Spinal cord (tissue), 10 donors: ENCODE measurements at places on chromosomes 5 and 9. TPM values are rescaled to one million over a fixed set of nuclear protein-coding genes. Genes with fewer than 3 reads are reported as not detected.

DNA sequence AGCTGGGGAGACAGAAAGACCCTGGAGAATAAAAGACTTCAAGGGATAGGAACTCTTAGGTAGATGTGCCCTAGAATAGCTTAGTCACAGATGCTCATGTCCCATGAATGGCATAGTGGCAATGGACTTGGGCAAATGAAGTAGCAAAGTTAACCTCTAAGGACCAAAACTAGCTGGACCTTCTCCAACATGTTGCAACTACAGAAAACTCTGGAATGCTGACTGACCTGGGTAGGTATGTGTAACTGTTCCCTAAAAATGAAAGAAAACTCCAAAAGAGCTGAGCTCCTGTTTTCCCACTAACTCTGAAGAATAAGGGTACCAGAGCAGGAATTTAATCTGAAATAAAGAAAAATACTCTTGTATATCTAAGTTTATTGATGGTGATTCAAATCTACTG lies 12.5 kb upstream of the LPAR1 start:
- no peaks in the 10 kb centered on the region for H3K36me3 ChIP-seq
- no peaks in the 10 kb centered on the region for H3K27me3 ChIP-seq
- no peaks in the 10 kb centered on the region for H3K4me1 ChIP-seq
- H3K4me3 ChIP-seq, result no peak overlapping the region

DNA sequence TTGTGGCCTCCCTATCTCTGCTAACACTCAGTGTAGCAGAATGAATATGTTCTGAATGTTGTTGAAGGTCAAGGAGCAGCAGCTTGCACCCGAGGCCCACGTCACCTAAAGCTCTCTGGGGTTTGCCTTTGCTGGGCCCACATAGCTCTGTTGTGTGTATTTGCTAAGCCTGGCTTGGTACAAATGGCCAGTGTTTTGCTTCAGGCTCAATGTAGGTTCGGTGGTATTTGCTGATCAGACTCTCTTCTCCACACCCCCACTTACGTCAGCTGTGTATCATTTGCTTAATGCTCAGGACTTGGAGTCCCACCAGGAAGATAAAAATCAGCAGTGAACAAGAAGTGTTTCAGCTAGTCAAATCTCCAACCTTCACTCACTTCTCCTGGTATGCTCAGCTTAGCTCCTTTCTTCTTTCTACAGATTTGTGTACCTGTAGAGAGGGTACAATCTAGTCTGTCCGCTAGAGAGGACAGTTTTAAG lies 4.8 kb upstream of the RFESD start:
- no peaks in the 10 kb centered on the region for H3K27me3 ChIP-seq
- H3K27ac ChIP-seq, result no peak overlapping the region
- no peak overlapping the region for H3K4me3 ChIP-seq

DNA sequence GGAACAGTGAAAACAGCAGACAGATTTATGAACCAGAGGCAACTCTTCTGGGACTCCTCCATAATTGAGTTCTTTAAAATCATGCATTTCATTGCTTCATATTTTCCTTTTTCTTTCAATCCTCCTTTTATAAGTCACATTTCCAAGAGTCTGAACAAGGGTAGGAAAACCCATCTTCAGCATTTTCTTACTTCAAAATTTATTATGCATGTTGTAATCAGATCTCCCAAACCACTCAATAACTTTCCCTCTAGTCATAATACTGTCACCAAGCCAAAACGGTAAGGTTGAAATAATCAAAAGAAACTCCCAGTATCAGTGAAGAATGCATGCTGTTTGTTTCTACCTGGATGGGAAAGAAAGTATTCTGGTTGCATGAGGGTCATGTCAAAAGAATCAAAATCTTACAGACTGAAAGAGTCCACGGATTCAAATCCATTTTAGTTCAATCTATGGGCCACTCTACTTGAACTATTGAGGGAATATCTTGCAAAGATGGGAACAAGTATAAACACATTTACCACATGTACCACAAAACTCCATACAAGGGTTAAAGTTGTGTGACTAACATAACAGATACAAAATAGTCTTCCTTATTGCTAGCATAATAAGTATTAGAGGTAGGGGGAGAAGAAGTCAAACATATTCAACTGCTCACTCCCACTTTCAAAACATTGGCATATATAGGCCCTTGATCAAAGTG lies 797.3 kb downstream of the MAT2B start:
- no peaks in the 10 kb centered on the region for H3K36me3 ChIP-seq
- no peak overlapping the region for H3K27ac ChIP-seq
- no peaks in the 10 kb centered on the region for H3K4me1 ChIP-seq
- DNase-seq, result no peak
- H3K4me3 ChIP-seq, result no peak overlapping the region
- H3K27me3 ChIP-seq, result no peaks in the 10 kb centered on the region

GRCh38 chr5:12315461-12315860 lies 411.2 kb upstream of the CTNND2 start:
- H3K27ac ChIP-seq, result no peak overlapping the region
- no peak for DNase-seq
- no peaks in the 10 kb centered on the region for H3K27me3 ChIP-seq
- H3K4me1 ChIP-seq, result no peaks in the 10 kb centered on the region
- no peaks in the 10 kb centered on the region for H3K36me3 ChIP-seq
- no peak overlapping the region for H3K4me3 ChIP-seq

- no peak overlapping the region for H3K4me3 ChIP-seq
- H3K4me1 ChIP-seq, result no peaks in the 10 kb centered on the region
- DNase-seq, result no peak
- no peaks in the 10 kb centered on the region for H3K27me3 ChIP-seq
- no peaks in the 10 kb centered on the region for H3K36me3 ChIP-seq
- no peak overlapping the region for H3K27ac ChIP-seq
Measured at GRCh38 chr9:117763314-117763713, 59.1 kb downstream of the TLR4 start.

GRCh38 chr5:54695198-54695966 lies 177.8 kb downstream of the SNX18 start:
- no peak overlapping the region for H3K27ac ChIP-seq
- H3K4me3 ChIP-seq, result no peak overlapping the region
- H3K4me1 ChIP-seq, result peaks cover 15% of the 10 kb centered on the region

GRCh38 chr5:134592141-134592746 lies 40.4 kb downstream of the SAR1B start:
- H3K36me3 ChIP-seq, result no peaks in the 10 kb centered on the region
- no peak overlapping the region for H3K27ac ChIP-seq
- no peak for DNase-seq
- H3K4me1 ChIP-seq, result no peaks in the 10 kb centered on the region
- H3K27me3 ChIP-seq, result no peaks in the 10 kb centered on the region

C5 gene
- 9.1 TPM for total RNA-seq

SLC45A2 gene
- total RNA-seq, result 0.40 TPM

OGN gene
- 576 TPM for total RNA-seq
